OCI-LY7 (cell line): ENCODE measurements at places on chromosomes 12 and 14.
A peak's percentile ranks its signal among the peaks of the same experiment; 100 is the strongest.

- DNase-seq = no peak
Observed at GRCh38 chr12:109606320-109607028, 32.9 kb downstream of the MVK start.

- peak; percentile 43 for DNase-seq
Observed at GRCh38 chr14:30521899-30522736, 36.8 kb upstream of the G2E3 start.

DNA sequence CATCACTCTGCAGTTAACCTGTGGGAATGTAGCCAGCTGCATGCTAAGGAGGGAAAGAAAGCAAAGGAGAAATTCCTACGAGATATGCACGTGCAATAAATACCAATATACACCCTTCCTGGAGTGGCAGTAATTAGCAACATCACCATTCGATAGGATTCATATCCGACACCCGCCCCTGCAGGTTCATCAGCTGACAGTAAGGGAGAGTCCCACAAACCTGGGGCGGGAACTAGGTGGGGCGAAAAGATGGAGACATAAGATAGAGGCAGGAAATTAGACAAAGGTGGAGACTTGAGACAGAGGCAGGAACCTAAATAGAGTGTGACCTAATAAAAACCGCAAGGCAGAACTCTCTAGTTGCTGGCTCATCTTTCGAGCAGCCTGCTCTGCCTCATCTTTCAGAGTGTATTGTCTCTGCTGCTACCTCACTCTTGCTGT is 51.6 kb downstream of the PLEKHG3 start:
- DNase-seq = no peak

DNA sequence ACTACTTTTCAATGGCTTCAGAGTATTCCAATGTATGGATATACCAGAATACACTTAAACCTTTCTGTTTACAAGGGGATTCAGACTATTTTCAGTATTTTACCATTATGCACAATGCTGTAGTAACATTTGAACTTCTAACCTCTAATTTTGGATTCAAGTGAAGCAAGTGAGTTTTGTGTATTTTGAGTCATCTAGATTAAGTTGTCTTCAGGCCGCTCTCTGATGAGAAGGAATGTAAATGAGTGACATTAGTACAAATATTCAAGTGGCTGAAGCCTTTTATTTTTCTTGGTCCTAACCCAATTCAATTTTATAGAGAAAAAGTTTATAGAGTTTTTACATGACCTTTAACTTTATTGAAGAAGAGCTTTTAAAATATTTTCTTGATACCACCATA is 125.6 kb downstream of the PDE3A start:
- DNase-seq = no peak

DNA sequence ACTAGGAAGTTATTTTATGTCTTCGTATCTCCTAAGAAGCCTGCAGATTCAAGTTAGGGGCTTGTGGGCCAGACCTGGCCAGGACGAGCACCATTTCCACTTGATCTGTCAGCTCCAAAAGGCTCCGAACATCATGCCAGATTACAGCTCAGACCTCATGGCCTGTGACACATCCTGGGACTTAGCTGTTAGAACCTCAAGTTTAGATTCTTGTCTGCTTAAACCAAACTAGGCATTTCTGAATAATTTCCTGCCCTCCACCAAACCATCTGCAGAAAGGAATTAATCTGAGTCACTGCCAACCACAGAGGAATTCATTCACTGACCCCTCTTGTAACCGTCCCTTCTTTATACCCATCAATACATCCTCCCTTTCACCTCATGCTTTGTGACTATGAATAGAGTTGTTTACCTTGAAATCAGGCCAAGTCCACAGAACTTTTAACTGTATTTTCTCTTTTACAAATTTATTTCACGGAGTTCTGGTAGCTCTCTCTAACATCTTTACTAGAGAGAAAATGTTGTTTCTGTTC is 120.3 kb downstream of the FBXL14 start:
- DNase-seq = no peak

GRCh38 chr12:53951577-53952334 is 2.9 kb upstream of the HOXC12 start:
- DNase-seq = no peak

GRCh38 chr12:58513852-58514251 is 406.5 kb downstream of the LRIG3 start:
- DNase-seq = no peak

GRCh38 chr14:34722723-34723545 is 8.5 kb upstream of the CFL2 start:
- DNase-seq = peak; percentile 57

DNA sequence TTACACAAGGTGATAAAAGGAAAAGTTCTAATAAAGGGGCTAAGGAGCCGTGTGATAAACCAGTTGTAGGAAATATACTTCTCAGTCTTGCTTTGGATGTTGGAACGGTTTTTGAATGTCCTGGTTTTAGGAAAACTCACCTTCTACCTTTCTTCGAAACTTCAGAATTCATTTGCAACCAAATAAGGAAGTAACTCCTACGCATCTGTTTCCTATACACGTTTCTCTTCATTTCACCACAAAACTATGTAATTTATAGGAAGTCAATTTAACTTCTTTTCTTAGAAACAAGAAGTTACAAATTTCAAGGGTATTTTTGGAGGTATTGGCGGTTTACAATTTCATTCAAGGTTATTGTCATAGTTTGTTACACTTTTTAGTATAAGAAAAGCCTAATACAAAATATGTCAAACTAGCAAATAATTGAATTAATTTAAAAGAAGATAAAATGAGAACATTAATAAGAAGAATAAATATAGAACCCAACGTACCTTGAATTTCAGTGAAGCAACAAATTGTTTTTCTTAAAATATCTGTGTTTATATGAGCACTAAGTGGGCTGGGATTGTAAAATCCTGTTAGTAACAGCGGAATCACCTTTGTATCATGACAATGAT is 33.2 kb upstream of the CD69 start:
- DNase-seq = peak; percentile 50

DNA sequence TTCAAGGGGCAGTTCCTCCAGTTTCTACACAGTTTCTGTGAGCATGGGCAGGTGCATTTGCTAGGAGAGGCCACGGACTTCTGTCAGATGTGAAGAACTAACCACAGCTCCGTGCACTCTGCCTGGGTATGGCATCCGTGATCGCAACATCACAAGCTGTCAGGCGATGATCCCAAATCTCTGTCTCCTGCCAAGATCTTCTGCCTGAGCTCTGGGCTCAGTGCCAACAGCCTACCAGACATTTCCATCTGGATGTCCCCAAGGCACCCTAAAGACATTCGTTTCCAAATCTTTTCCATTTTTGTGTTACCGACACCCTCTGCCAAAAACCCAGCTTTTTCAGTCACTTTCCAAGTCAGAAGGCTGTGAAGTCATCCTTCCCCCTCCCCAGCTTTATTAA is 292.1 kb downstream of the GLT1D1 start:
- no peak for DNase-seq

GRCh38 chr14:38755036-38755435 is 348.0 kb downstream of the SEC23A start:
- no peak for DNase-seq

- DNase-seq = peak; percentile 36
Observed at GRCh38 chr14:75979071-75979571, 2.7 kb downstream of the TGFB3 start.

GRCh38 chr12:80802652-80803400 is 86.1 kb downstream of the MYF5 start:
- peak; percentile 45 for DNase-seq
